ENCODE measurements at places on chromosomes 2 and 18. TPM values are rescaled to one million over a fixed set of nuclear protein-coding genes. Genes with fewer than 3 reads are reported as not detected.
A peak's percentile ranks its signal among the peaks of the same experiment; 100 is the strongest.

Gene USP37
- total RNA-seq, result 27.0 TPM

Gene DSG4
- not detected for total RNA-seq

Gene SLC5A7
- 3.0 TPM for total RNA-seq

Gene EFEMP1
- total RNA-seq, result 4.1 TPM

Gene GKN2
- total RNA-seq, result not detected

- DNase-seq, result no peak
- H3K27me3 ChIP-seq, result no peaks in the 10 kb centered on the region
- peaks cover 5% of the 10 kb centered on the region for H3K36me3 ChIP-seq
- H3K27ac ChIP-seq, result no peak overlapping the region
- no peak overlapping the region for H3K4me3 ChIP-seq
Observed at GRCh38 chr2:205290299-205290698, 392.0 kb upstream of the NRP2 start.

- H3K4me3 ChIP-seq, result no peak overlapping the region
- H3K27ac ChIP-seq, result no peak overlapping the region
- peaks cover 3% of the 10 kb centered on the region for H3K27me3 ChIP-seq
- DNase-seq, result no peak
- peaks cover 19% of the 10 kb centered on the region for H3K4me1 ChIP-seq
Observed at GRCh38 chr2:3648652-3649177, 9.3 kb upstream of the ALLC start.

DNA sequence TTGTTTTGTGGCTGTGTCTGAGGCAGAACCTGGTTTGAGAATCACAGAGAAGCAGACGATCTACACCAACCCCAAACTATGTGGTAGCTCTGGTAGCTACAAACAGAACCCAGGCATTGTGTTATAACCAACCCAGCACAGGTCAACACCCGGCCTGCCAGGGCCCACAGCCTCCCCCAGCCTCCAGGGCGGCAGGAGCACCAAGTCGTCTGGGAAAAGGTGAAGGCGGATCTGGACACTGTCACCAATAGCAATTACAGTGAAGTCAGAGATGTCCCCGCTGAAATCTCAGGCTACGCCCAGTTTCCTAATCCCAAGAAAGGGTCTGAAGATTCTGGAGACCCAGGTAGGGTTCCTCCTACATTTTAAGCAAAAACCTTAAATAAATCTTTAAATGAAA is 3.6 kb downstream of the HJURP start:
- DNase-seq, result no peak
- H3K27ac ChIP-seq, result no peak overlapping the region
- peaks cover 44% of the 10 kb centered on the region for H3K4me1 ChIP-seq

DNA sequence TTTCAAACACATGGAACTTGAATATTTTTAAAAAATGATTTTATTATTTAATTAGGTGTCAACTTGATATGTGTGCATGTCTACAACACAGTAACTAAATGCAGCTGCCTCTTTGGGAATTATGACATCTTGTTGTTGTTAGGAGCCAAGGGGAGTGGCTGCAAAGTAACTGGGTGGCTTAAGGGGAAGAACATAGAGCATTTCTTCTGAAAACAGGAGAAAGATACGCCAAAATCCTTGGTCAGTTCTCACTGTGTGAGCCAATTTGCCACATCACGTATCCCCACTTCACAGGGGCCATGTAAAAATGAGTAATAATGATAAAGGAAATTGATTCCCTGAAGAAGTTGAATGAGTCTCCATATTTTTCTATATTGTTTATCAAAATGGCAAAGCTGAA is 309.8 kb upstream of the COL3A1 start:
- H3K4me3 ChIP-seq, result no peak overlapping the region
- no peak overlapping the region for H3K27ac ChIP-seq
- H3K36me3 ChIP-seq, result no peaks in the 10 kb centered on the region
- no peak for DNase-seq
- no peaks in the 10 kb centered on the region for H3K27me3 ChIP-seq

DNA sequence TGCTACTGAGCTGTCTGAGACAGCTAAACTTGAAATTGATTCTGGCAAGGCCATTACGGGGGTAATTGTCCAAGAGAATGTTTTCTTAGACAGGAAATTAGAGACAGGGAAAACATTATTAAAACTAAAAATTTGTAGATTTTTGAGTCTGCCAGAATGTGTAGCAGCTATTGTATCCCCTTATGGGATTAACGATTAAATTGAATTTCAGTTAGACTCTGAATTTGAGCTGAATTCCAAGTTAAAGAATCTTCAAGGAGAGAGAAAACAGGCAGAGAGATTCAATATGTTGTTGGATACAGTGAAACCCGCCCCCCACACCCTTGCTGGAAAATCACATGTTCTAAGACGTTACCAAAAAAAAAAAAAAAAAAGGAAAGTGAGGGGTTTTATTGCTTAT is 32.7 kb upstream of the CCDC68 start:
- no peaks in the 10 kb centered on the region for H3K36me3 ChIP-seq
- no peak overlapping the region for H3K4me3 ChIP-seq
- no peaks in the 10 kb centered on the region for H3K4me1 ChIP-seq
- DNase-seq, result no peak

DNA sequence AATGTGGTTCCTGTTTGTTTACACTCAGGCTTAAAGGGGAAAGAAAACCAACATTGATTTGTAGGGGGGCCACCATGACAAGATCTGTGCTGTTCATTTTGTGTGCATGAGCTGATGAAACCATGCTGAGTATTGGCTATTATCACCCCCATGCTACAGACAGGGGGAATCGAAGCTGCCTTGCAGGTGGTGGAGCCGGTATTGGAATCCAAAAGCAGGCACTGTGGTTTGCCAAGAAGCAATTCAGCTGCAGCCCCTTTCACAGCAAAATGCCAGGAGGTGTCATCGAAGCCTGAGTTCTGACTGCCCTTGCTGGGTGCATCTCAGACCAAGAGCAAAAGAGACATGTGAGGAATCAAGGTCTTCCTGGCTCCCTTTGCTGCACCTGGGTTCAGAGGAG is 221.9 kb downstream of the UXS1 start:
- H3K4me1 ChIP-seq, result no peaks in the 10 kb centered on the region
- DNase-seq, result no peak

- DNase-seq, result no peak
- peaks cover 8% of the 10 kb centered on the region for H3K4me1 ChIP-seq
- H3K27me3 ChIP-seq, result no peaks in the 10 kb centered on the region
- H3K4me3 ChIP-seq, result no peak overlapping the region
- H3K36me3 ChIP-seq, result peaks cover 6% of the 10 kb centered on the region
Observed at GRCh38 chr2:127125821-127126220, 18.9 kb upstream of the BIN1 start.

DNA sequence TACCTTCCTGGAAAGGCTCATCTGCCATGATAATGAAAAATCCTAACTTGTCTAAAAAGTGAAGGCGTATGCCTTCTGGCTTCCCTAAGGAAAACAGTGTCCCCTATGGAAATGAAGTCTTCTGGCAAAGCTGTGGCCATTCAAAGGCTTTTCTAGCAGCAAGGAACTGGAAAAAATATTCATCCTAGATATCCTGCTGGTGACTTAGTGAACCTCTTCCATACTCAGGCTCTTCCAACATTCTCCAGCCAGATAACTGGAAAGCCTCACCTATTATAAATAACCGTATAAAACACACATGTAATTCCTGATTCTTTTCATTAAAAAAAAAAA is 84.7 kb downstream of the RBMS1 start:
- H3K36me3 ChIP-seq, result no peaks in the 10 kb centered on the region
- no peak for DNase-seq
- peak overlapping the region; percentile 92 for H3K4me3 ChIP-seq
- no peak overlapping the region for H3K27ac ChIP-seq

All from neural crest cell (in vitro differentiated cells).